Tibial nerve (tissue), 4 donors: ENCODE measurements at places on chromosomes 16 and 17. TPM values are rescaled to one million over a fixed set of nuclear protein-coding genes. Genes with fewer than 3 reads are reported as not detected.
A peak's percentile ranks its signal among the peaks of the same experiment; 100 is the strongest.

DNA sequence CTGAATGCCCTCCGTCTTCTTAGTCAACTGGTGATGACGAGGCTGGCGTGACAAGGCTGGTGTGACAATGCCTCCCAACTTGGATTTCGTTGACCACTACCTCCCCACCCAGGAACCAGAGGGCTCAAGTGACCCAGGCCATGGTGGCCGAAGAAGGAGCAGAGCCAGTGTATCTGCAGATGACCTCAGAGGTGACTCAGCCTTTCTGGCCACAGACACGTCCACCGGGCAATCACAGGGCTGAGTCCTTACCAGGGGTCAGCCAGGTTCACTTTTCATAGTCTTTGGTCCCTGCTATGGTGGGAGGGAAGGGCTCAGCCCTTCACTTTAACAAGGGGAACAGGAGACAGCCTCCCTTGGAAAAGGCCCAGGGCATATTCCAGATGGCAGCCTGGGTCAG, 116.3 kb downstream of the MAF start:
- H3K4me3 ChIP-seq: no peak overlapping the region
- no peak for DNase-seq
- H3K27ac ChIP-seq: no peak overlapping the region
- H3K4me1 ChIP-seq: no peaks in the 10 kb centered on the region
- no peaks in the 10 kb centered on the region for H3K36me3 ChIP-seq

- no peaks in the 10 kb centered on the region for H3K4me1 ChIP-seq
- no peaks in the 10 kb centered on the region for H3K27me3 ChIP-seq
- H3K4me3 ChIP-seq: no peak overlapping the region
- DNase-seq: no peak
- no peak overlapping the region for H3K27ac ChIP-seq
- no peaks in the 10 kb centered on the region for H3K36me3 ChIP-seq
Measured at GRCh38 chr16:17970157-17970765, 366.3 kb downstream of the NPIPA8 start.

DNA sequence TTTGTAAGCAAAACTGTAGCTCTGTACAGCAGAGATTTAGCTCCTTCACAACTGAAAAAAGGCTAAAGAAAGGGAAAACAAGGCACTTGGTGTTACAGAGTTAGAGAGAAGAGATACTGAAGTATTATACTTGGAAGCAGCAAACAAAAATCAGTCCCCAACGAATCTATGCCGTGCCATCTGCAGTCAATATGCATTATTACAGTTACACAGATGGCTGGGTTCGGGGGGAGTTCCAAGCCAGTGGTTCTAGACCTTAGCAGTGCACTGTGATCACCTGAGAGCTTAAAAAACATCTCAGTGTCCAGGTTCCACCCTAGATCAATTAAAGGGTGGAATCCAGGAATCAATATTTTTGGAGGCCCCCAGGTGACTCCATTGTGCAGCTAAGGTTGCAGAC, 489.9 kb downstream of the SHISA9 start:
- H3K4me3 ChIP-seq: no peak overlapping the region
- no peak overlapping the region for H3K27ac ChIP-seq
- H3K27me3 ChIP-seq: no peaks in the 10 kb centered on the region
- DNase-seq: no peak
- H3K4me1 ChIP-seq: no peaks in the 10 kb centered on the region
- H3K36me3 ChIP-seq: no peaks in the 10 kb centered on the region

GRCh38 chr16:19680881-19681340, 37.1 kb downstream of the KNOP1 start:
- DNase-seq: no peak
- no peak overlapping the region for H3K27ac ChIP-seq
- no peaks in the 10 kb centered on the region for H3K27me3 ChIP-seq
- no peaks in the 10 kb centered on the region for H3K4me1 ChIP-seq

DNA sequence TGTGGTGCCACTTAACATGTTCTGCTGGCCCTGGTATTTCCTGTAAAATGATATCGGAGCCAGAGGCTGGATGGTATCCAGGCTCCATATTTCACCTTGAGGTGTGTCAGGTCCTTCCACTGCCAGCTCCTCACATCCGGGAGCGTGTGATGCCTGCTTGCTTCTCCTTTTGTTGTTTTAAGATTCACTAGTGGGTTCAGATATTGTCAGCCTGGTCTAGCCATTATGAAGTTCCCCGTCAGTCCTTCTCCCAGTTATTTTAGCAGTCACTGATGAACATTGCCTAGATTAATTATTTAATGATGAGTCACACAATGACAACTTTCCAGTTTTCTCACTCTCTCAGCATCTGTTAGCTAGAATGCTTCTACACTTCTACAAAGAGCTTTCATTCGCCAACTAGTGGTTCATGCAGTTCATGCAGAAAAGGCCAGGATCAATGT, 11.3 kb downstream of the DNAAF1 start:
- H3K27me3 ChIP-seq: no peaks in the 10 kb centered on the region
- no peak overlapping the region for H3K4me3 ChIP-seq
- H3K36me3 ChIP-seq: no peaks in the 10 kb centered on the region
- no peak overlapping the region for H3K27ac ChIP-seq
- no peaks in the 10 kb centered on the region for H3K4me1 ChIP-seq
- no peak for DNase-seq

DNA sequence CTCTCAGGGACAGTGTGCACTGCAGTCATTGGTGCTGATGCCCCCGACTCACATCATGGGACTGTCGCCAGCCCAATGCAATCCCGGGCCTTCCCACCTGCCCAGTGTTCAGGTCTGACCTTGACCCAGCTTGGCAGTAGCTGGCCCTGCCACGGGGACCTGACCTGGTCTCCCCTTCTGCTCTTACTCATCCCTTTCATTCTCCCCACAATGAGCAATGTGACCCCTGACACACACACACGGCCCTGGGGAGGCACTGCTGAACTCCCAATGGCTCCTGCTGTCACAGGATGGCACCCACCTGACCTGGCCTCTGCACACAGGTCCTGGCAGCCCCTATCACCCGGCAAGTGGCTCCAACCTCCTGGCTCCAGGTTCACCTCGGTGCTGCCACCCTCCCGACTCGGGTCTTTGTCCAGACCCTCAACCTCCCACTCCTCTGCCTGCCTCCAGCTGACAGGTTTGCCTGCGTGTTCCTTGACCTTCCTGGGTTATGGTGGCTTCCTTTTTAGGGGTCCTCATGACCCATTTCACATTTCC, 6.6 kb downstream of the CD300C start:
- no peaks in the 10 kb centered on the region for H3K27me3 ChIP-seq
- no peak for DNase-seq
- H3K4me1 ChIP-seq: no peaks in the 10 kb centered on the region
- H3K27ac ChIP-seq: no peak overlapping the region

DNA sequence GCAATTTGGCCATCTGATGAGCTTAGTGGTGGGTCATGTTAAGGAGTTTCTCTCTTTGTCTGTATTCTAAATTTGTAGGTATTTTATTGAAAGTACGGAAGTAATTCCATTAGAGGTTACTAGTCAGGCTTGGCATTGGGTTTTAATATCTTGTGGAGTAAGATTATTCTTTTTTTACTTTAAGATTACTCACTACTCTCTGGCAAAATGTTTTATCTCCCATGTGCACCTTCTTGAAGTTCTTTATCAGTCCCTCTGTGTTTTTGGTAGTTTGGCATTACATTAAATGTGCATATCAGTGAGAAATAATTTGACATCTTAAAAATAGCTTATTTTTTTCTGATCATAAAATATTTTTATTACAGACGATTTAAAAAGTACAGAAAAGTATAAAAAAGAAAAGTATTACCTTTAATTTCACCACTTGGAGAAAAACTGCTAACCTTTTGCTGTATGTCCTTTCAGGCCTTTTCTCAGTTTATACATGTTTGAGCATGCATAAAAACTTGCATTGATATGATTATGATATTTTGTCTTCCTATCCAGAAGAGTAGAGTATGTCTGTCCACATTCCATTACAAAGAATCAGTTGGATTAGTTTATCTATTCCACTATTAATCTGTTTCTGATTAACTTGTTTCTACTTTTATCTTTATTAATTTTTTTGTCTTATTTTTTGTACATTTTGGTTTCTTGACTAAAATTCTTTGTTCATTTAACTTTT, 198.3 kb downstream of the SPECC1 start:
- H3K27ac ChIP-seq: no peak overlapping the region
- H3K4me1 ChIP-seq: no peaks in the 10 kb centered on the region

GRCh38 chr16:70572050-70572925, 48.7 kb downstream of the SF3B3 start:
- peak overlapping the region; percentile 49 for H3K27ac ChIP-seq
- H3K27me3 ChIP-seq: no peaks in the 10 kb centered on the region
- DNase-seq: no peak
- no peak overlapping the region for H3K4me3 ChIP-seq

DNA sequence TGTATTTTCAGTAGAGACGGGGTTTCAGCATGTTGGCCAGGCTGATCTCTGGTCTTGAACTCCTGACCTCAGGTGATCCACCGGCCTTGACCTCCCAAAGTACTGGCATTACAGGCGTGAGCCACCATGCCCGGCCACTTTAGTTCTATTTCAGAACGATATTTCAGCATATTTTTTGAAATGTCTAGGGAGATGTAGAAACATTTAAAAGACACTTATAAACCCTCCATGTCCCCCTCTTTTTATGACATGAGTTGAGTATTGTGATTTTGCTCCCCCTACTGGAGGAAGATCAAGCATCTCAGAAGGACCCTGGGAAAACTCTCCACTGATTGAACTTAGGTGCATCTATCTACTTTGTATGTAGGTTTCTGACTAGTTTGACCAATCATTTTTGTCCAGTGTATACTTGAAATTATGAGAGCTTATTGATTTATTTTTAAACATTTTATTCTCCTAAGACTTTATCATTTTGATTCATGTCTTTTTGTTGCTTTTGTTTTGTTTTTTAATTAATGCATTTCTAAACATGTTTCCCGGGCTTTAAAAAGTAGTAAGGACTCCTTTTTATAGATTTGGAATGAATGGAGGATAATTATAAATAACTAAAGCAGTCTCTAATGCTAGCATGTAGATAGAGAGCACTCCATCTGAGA, 105.1 kb downstream of the CHD9 start:
- peak; percentile 39 for DNase-seq
- H3K27me3 ChIP-seq: no peaks in the 10 kb centered on the region
- H3K27ac ChIP-seq: no peak overlapping the region
- no peak overlapping the region for H3K4me3 ChIP-seq
- peaks cover 19% of the 10 kb centered on the region for H3K36me3 ChIP-seq

GAS7 gene
- total RNA-seq: 309 TPM

GDPD3 gene
- 4.1 TPM for total RNA-seq

KIF18B gene
- total RNA-seq: not detected

C16orf78 gene
- not detected for total RNA-seq

NOG gene
- total RNA-seq: 42.8 TPM

CMTM2 gene
- not detected for total RNA-seq

ORMDL3 gene
- 76.6 TPM for total RNA-seq
